Head of caudate nucleus (tissue), 42 donors: ENCODE measurements at places on chromosomes 7 and 10.

GRCh38 chr10:102872163-102872562, 2.9 kb downstream of the AS3MT start:
- DNase-seq, result no peak

DNA sequence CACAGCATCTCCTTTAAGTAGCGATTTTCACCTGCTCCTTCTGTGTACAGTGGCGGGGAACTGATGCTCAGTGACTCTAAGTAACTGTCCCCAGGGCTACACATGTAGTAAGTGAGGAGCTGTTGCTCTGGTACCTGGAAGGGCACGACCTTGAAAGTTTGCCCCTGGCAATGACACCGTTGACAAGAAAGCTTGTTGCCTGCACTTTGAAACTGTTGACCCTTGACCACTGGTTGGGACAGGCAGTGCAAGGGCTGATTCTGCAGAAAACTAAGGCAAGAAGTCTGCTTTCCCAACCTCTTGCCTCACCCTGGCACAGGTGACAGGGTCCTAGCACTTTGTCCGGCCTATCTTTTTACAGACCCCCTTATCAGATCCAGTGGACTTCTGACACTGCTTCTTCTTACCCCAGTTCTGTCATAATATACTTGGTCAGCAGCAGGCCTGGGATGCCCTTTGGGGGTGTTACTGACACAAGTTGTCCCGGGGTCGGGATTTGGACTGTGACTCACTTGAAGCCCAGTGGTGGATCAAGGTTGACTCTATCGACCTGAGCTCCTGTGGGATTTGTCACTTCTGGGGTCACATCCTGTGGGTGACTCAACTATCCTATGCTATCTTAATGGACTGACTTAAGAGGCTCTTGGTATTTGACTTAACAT, 5.8 kb downstream of the ACSL5 start:
- DNase-seq, result no peak

DNA sequence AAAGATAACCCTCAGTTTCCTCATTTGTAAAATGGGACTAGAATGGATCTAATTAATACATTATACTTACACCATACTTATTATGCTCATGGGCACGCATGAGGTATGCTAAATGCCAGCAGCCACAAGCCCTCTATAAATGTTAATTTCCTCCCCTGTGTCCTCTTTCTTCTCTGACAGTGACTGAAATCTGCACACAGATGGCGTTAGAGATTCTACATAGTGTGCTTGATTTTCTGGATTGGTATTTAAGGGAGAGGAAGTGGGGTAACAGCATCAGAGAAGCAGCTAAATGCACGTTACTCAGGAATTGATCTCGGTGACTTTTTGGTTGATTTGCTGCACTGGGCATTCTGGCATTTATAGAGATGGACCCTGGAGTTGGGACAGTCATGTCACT, 568.5 kb downstream of the CALN1 start:
- no peak for DNase-seq

- no peak for DNase-seq
These were observed 193.8 kb downstream of the LRRTM3 start for GRCh38 chr10:67119651-67120050.

DNA sequence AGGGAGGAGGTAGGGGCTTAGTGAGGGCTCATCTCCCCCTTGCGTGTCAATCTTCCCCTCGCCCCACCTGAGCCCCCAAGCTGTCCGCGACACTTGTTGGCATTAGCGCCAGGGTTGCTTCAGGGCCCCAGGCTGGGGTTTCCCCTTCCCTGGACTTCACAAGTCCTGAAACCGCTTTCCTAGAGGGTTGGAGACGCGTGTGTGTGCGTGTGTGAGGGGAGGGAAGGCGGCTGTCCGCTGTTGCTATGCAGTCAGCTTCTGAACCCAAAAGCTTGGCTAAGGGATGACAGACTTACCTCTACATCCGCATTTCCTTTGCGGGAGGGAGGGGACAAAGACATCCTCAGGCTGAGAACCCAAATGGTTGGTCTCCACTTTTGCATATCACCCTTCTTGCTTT, 803 bp downstream of the GOLGA7B start:
- DNase-seq, result no peak

GRCh38 chr10:128712661-128713400, 586.6 kb upstream of the MKI67 start:
- DNase-seq, result no peak

DNA sequence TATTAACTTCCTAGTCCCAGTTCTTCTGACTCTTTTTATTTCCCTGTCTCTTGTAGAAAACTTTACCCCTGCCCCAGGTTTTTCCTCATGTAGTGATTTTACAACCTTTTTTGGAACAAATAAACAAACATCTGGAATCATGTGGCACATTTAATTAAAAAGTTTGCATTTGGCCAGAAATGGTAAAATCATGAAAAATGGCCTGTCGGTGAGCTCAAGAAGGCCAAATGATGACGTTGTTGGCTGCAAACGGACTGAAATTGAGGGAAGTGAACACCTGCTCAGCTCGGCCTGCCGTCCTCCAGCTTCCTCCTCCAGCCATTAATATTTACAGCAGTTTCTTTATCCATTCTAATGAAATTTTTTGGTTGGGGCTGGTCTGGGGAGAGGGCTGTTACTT, 902.8 kb downstream of the LRMDA start:
- DNase-seq, result no peak

GRCh38 chr7:120468611-120469010, 195.6 kb downstream of the KCND2 start:
- no peak for DNase-seq

DNA sequence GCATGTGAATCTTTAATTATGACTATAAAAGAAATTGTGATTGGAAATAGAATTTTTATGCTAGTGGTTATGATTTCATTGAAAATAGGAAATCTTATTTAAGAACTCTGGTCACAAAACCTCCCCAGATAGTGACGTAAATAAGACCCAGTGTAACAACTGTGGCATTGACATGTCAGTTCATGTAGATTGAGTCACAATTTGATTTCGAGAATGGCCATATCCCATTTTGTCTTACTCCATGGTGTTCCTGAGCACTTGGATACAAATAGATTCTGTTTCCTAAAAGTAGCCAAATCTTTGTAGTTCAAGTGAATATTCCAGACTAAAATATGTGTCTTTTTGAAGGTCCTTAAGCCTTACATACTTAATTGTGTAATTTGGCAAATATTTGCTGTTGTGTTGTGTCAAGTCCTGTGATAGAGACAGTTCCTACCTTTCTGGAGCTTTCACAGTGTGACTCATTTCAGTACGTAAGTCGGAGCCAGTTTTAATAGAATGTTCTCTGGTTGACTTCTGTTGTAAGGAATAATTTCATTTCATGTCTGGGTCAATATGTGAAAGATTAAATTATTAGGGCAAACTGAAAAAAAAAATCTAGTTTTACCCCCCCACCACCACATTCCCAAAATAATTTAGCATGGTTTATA, 37.1 kb upstream of the TOMM7 start:
- DNase-seq, result no peak

DNA sequence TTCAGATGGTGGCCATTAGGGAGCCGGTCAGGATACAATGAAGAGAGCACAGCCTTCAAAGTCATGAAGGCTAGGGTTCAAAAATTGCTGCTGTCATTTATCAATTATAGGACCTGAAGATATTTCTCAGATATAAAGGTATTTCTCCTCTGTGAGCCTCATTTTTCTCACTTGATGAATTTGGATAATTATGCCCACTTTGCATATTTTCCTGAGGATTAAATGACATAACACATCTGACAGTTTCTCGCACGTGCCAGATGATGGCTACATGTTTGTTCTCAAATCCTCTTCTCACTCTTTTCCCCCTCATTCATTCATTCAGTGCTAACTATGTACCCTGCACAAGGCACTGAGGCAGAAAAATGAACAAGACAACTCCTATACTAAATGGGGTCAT, 391.6 kb downstream of the INHBA start:
- no peak for DNase-seq
